NCI-H2171 treated with DMSO at 0.1 percent for 48 hours (cell line): ENCODE measurements at places on chromosomes 3 and 15.

- no peak for DNase-seq
Observed at GRCh38 chr3:157918402-157918801, 187.8 kb downstream of the SHOX2 start.

DNA sequence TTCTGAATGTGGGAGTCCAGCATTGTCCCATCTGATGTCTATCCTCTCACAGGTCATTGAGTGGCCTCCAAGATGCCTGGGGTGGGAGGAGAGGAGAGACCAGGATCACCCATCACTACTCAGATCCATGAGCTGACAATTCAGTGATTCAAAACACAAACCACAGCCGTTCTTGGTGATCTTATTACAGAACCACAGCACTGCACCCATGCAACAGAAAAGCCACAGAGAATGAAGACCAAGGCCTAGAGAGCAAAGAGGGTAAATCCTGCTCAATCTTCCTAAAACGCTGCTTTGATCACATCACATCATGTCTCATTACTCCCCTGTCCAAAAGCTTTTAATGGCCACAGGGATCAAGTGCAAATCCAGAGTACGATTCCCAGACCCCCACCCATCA lies 23.5 kb downstream of the ANP32A start:
- DNase-seq = no peak

DNA sequence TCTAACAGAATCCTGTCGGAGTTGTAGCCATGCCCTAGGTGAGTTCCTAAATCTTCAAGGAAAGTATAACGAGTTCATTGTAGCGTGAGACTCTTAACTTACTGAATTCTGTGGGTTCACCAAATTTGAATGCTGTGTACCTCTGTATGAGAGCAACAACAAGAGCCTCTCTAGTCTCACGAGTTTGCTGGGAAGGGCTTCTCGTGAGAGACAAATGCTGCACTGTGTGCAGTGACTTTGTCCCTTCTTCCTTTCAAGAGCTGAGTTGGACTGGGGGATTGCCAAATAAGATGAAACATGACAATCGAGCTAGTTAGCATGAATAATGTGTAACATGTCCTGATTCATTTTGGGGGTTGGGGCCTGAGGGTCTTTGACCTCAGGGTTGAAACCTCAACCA lies 32.2 kb downstream of the KAT2B start:
- DNase-seq = no peak

- DNase-seq = no peak
Observed at GRCh38 chr3:130990282-130990681, 36.3 kb downstream of the ASTE1 start.

- no peak for DNase-seq
Observed at GRCh38 chr3:129699199-129699598, 92.7 kb upstream of the PLXND1 start.

- no peak for DNase-seq
Observed at GRCh38 chr3:44030687-44031305, 210.9 kb upstream of the TOPAZ1 start.

DNA sequence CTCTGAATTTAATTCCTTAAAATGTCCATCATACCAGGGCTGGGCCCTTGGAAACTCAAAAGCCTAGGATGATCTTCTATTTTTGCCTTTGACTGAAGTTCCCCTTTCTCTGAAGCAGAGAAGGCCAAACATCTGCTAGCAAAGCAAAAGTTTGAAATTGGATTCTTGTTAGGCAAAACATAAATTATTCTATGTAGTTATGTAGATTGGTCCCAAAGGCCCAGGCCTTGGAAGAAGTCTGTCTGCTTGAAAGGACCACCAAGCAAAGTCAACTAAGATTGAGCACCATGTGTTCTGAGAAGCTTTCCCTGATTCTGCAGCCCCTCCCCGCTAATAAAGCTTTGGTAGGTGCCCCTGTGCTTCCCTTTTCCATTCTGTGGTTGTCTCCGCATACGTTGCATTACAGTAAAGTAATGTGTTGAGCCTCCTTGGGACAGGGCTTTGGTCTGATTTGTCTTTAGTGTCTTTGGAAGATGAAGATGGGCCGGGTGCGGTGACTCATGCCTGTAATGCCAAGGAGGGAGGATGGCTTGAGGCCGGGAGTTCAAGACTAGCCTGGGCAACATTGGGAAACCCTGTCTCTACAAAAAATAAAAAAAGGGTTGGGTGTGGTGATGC lies 56.4 kb downstream of the RPL39L start:
- DNase-seq = no peak

GRCh38 chr15:69893863-69894262 lies 203.9 kb downstream of the TLE3 start:
- peak; percentile 25 for DNase-seq

DNA sequence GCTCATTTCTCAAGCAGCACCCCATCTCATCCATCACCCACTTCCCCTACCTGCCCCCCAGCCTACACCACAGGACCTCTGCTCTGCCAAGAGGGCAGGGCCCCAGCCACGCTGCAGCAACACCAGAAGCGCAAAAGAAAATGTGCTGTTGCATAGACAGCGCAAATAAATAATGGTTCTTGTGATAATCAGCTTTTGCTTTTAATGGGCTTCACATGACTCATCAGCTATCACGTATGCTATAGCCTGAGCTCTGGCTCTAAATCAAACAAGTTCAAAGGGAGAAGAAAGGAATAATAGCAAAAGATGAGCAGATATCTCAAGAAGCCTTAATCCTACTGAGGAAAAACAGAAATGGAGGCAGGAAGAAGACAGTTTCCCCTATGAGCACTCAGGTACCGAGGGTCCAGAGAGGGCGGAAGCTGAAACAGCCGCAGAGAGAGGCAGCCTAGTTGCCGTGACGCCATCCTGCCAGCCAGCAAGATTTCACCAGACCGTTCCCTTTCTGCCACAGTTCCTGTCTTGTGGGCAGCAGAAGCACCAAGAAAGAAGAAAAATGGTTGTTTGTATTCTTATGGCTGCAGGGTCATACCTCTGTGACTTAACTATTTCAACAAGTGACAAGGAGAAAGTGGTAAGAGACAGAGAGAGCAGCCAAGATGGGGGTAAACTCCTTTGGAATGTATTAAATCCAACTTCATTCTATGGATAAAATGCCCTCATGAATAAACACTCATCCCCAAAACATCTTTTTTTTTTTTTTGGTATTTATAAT lies 22.0 kb downstream of the RAB27A start:
- DNase-seq = no peak

DNA sequence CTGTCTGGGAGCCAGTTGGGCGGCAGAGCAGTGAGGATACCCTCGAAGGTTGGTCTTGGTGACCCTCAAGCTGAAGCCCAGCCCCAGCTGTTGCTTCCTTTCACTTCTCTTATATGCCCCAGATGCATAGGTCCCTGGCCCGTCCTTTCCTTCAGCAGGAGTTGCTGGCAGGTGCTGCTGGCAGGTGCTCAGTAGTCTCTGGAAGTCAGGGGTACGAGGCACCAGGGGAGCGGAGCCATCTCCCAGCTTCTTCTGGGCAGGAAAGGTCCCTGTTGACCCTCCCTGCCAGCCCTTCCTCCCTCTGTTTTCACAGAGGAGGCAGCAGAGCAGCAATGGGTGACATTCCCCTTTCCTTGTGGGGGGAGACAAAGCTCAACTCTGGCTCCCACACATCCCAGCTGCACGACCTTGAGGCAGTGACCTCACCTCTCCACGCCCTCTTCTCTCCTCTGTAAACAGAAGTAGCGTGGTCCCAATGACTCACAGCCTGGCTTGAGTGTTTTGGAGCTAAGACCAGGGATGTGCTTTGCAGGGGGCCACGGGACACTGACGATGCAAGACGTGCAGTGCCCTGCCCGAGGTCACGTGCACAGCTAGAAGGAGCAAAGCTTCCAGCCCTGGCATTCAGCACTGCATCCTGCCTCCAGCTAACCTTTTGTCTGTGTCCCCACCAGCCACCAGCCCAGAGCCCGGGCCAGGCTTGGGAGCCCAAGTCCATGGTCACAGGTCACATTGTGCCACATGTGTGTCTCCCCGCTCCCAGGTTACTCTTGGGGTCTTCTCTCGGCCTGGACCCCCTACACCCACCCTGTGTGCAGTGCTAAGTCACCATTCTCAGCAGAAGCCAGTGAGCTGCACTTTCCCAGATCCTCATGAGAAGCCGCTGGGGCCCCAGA lies 49.7 kb downstream of the SLC6A6 start:
- DNase-seq = no peak

GRCh38 chr15:72751751-72752455 lies 31.7 kb downstream of the ADPGK start:
- no peak for DNase-seq

DNA sequence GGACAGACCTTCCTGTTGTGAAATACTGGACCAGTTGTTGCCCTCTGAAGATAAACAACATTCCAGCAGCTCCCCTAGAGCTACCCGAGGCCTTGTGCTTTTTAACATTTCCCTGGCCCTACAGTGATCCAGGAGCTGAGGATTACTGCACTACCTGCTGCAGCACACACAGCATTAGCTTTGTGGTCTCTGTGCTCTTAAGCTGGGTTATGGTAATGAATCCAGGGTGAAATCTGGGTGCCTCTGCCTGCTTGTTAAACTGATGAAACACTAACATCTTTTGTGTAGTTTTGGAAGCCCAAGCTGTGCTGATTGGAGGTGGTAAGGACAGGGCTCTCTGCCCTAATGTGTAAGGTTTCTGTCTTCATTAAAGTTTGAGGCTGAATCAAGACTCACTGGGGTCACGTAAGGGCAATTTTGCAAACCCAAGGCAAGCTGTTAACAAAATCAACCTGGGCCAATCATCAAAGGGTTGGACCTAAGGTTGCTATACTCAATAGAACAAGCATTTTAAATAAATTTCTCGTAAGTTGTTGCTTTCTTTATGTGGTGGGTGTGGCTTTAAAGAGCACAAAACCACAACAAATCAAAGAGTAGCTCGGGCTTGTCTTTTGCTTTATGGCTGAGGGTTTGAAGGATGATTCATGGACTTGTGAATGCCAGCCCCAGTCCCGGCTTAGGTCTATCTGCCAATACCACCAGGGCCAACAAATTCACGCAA lies 183.9 kb downstream of the TPRG1 start:
- no peak for DNase-seq

- no peak for DNase-seq
Observed at GRCh38 chr3:21517184-21517583, 233.8 kb downstream of the ZNF385D start.

DNA sequence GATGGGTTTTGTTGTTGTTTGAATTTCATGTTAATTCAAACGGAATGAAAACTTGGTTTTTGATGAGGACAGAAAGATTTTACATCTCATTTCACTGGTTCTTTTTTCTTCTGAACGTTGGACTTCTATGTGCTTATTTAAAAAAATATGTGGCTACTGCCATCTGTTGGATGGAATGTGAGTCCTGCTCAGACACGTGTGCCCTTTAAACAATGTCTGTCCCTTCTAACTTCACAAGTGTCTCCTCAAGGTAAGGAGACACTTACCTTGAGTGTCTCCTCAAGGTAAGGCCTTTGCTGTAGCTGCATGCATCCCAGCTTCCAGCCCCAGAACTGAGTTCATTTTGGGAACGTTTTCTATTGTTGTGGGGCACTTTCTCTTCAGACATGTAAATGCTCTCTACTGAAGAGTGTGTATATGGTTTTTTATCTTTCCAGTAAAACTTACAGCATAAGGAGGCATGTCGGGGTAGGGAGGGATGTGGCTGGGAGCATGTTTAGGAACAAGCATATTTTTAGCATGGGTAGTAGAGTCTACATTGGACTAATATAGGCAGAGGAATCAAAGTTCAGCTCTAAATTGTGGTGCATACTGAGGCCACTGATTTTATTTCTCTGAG lies 63.1 kb upstream of the UBE3A start:
- DNase-seq = peak; percentile 40

- no peak for DNase-seq
Observed at GRCh38 chr3:132342610-132343009, 25.4 kb downstream of the ACP3 start.

DNA sequence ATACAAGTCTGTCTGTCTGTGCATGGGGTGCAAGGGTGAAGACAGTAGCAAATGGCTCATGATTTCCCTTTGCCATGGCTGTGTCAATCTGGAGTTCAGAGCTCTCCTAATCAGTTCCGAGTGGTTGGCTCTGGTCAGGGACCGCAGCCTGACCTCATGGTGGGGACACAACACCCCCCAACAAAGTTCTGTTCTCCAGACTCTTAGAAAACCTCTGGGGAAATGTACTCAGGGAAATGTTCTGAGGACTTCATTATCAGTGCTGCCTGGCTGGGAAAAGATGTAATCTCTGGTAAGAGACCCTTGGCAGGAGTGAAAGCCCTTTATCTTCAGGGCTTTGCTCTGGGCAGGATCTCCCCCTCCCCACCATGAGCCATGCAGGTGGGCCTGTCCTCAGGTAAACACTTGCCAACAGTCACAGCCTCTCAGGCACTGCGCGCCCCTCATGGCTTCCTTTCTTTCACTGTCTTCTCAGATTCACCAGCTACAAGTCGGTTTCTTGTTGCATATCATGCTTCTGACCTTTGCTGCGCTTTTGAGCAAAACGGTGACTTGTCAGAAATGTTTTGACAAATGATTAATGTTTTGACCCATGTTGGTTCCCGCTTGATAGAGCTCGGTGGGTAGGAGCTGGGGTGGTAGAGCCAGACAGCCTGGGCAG lies 95.5 kb downstream of the ST6GAL1 start:
- no peak for DNase-seq

- no peak for DNase-seq
Observed at GRCh38 chr3:37811625-37812498, 49.8 kb upstream of the CTDSPL start.
